ENCODE measurements at places on chromosomes 6 and 20. TPM values are rescaled to one million over a fixed set of nuclear protein-coding genes. Genes with fewer than 3 reads are reported as not detected.

Gene ULBP2
- not detected for total RNA-seq

- no peak overlapping the region for H3K27ac ChIP-seq
- no peak overlapping the region for H3K4me3 ChIP-seq
- no peaks in the 10 kb centered on the region for H3K4me1 ChIP-seq
Measured at GRCh38 chr6:85323435-85324040, 126.3 kb upstream of the NT5E start.

- DNase-seq: no peak
- H3K27me3 ChIP-seq: no peaks in the 10 kb centered on the region
- H3K4me1 ChIP-seq: peaks cover 30% of the 10 kb centered on the region
- H3K4me3 ChIP-seq: no peak overlapping the region
- H3K36me3 ChIP-seq: no peaks in the 10 kb centered on the region
Measured at GRCh38 chr6:36650848-36651478, 27.6 kb upstream of the CDKN1A start.

DNA sequence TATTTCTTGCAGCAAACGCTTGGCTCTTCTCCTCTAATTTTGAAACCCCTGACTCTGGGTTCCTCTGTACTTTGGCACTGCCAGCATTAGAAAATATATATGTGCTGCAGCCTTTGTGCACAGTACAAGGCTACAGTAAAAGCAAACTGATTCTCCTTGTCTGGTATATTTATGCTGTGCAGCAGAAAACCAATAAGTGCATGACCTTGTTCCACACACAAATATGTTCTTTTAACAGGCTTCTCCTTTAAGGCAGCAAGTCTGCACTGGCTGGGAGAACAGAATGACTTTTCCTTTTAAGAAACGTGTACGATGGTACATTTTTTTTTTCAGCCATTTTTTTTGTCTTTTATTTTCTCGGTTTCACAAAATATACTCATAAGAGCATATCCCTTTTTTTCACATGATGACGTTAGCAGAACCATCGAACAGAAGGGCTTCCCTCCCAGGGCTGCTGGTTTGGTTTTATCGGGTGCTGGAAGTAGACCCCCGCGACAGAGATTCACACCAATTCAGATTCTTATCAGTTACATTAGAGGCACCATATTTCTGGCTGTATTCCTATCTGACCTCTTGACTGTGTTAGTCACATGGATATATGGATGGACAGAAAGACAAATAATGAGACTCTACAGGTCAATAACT is 129.9 kb upstream of the ARID1B start:
- H3K36me3 ChIP-seq: no peaks in the 10 kb centered on the region
- H3K27me3 ChIP-seq: no peaks in the 10 kb centered on the region
- no peak overlapping the region for H3K4me3 ChIP-seq
- H3K27ac ChIP-seq: no peak overlapping the region
- no peak for DNase-seq

GRCh38 chr6:135052939-135053338 is 1.7 kb downstream of the HBS1L start:
- no peaks in the 10 kb centered on the region for H3K27me3 ChIP-seq
- H3K27ac ChIP-seq: no peak overlapping the region
- H3K36me3 ChIP-seq: peaks cover 3% of the 10 kb centered on the region
- H3K4me1 ChIP-seq: peaks cover 10% of the 10 kb centered on the region
- H3K4me3 ChIP-seq: peak overlapping the region; percentile 85

GRCh38 chr6:118597636-118598035 is 49.5 kb downstream of the PLN start:
- no peak overlapping the region for H3K27ac ChIP-seq
- H3K27me3 ChIP-seq: no peaks in the 10 kb centered on the region
- DNase-seq: no peak
- no peaks in the 10 kb centered on the region for H3K36me3 ChIP-seq
- no peaks in the 10 kb centered on the region for H3K4me1 ChIP-seq

DNA sequence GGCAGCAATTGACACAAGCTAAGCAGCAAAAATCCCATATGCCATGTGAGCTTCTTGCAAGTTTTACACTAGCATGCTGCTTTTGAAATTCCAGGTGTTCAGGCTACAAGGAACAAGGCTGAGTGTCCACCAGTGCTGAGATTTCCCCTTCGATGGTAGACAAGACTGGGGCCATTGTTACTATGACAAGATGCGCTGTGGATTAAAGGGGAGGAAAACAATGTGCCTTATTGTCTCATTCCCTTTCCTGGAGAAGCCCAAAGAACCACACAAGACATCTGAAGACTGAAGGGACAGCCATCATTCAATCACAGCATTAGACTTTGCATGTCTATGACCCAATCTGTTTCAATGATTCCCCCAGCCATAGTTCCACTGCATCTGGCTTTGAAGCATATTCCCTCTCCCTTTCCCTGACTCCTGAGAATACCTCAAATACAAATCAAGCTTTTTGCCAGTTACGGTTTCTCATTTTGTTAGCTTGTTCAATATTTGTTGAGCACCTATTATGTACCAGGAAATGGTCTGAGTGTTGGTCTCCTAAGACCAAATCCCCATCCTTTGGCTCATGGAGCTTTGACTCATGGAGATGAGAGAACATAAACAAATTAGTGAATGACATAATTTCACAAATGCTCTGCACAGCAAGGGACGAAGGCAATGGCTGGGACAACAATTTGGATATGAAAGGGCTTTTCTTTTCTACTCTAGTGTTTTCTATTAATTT is 23.4 kb upstream of the SCGN start:
- DNase-seq: peak; percentile 21
- H3K27ac ChIP-seq: no peak overlapping the region
- peaks cover 20% of the 10 kb centered on the region for H3K4me1 ChIP-seq
- no peak overlapping the region for H3K4me3 ChIP-seq
- H3K36me3 ChIP-seq: no peaks in the 10 kb centered on the region

Gene CCN6
- not detected for total RNA-seq

DNA sequence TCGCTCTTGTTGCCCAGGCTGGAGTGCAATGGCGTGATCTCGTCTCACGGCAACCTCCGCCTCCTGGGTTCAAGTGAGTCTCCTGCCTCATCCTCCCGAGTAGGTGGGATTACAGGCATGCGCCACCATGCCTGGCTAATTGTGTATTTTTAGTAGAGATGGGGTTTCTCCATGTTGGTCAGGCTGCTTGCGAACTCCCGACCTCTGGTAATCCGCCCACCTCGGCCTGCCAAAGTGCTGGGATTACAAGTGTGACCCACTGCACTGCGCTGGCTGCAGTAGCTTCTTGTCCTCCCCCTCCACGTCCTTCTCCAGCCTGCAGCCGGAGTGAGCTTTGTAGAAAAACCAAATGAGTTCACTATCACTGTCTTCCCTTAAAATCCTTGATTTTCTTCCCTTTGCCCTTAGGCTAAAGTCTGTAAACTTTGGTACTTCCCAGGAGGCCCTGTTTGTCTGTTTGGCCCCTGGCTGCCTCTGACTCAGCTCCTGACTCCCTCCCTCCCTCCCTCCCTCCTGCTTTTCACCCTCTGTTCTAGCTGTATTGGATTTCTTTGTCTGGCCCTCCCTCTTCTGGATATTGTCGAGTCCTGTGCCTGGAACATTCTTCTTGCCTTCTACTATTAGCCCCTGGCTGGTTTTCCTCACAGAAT is 12.9 kb downstream of the PARD6B start:
- H3K36me3 ChIP-seq: peaks cover 5% of the 10 kb centered on the region
- no peak overlapping the region for H3K4me3 ChIP-seq
- H3K4me1 ChIP-seq: peaks cover 46% of the 10 kb centered on the region
- peak; percentile 62 for DNase-seq

DNA sequence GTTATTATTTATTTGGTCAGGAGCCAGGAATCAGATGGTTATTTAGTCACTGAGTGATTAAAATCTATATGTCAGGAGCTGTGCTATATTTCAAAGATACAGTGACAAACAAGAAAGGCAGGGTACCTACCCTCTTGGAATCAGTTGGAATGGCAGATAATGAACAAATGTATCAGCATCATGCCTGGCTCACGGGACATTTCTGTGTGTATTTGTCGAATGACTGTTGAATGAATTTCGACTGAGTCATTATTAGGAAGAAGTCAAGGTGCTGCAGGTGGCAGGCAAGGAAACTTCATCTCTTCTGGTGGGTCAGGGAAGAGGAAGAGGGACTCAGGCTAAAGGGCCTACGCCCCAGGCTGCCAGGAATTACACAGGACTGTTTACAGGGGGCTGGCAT is 13.6 kb downstream of the PKIG start:
- no peaks in the 10 kb centered on the region for H3K36me3 ChIP-seq
- no peak overlapping the region for H3K27ac ChIP-seq
- DNase-seq: no peak
- H3K4me3 ChIP-seq: no peak overlapping the region
- no peaks in the 10 kb centered on the region for H3K27me3 ChIP-seq

DNA sequence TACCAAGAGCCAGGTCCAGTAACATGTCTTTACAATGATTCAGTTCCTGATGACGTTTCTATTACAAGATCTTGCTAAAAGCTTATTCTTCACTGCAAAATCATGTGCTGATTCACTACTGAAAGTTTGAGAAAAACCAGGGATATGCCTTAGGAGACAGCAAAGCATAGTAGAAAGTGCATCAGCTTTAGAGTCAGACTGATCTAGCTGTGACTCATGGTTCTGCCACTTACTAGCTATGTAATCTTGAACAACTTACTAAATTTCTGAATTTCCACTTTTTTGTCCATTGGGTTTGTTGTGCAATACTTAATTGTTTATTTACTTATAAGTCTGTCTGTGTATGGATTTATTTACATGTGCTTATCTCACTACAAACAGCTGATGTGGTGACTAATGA is 198.5 kb upstream of the RSPO3 start:
- no peaks in the 10 kb centered on the region for H3K36me3 ChIP-seq
- no peaks in the 10 kb centered on the region for H3K27me3 ChIP-seq
- no peaks in the 10 kb centered on the region for H3K4me1 ChIP-seq
- no peak for DNase-seq

Gene CTCFL
- total RNA-seq: 0.34 TPM

DNA sequence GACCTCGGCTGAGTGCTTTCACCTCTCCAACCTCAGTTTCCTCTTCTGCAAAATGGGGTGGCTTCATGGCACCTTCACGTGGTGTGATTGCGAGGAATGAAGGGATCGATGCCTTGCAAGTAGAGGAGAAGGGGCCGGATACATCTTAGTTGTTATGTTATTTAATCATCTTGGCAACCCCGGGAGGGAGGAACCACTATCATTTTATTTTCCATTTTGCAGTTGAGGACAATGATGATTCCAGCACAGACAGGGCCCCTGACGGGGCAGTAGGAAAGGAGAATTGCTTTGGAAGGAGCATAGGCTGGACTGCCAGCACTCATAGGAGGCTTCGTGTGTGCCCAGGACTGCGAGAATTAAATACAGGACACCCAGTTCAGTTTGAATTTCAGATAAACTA is 2.5 kb upstream of the PMEPA1 start:
- no peak overlapping the region for H3K4me3 ChIP-seq
- peaks cover 61% of the 10 kb centered on the region for H3K27me3 ChIP-seq
- DNase-seq: no peak
- no peaks in the 10 kb centered on the region for H3K36me3 ChIP-seq
- H3K27ac ChIP-seq: no peak overlapping the region
- peaks cover 9% of the 10 kb centered on the region for H3K4me1 ChIP-seq

- peaks cover 91% of the 10 kb centered on the region for H3K27me3 ChIP-seq
- H3K36me3 ChIP-seq: no peaks in the 10 kb centered on the region
- DNase-seq: peak; percentile 84
- no peaks in the 10 kb centered on the region for H3K4me1 ChIP-seq
- no peak overlapping the region for H3K27ac ChIP-seq
Measured at GRCh38 chr20:59525500-59526241, 78.7 kb upstream of the PHACTR3 start.

Gene LRRC73
- total RNA-seq: 0.37 TPM

GRCh38 chr6:54115966-54116365 is 4.7 kb downstream of the MLIP start:
- no peaks in the 10 kb centered on the region for H3K36me3 ChIP-seq
- no peak overlapping the region for H3K4me3 ChIP-seq
- DNase-seq: no peak
- no peaks in the 10 kb centered on the region for H3K27me3 ChIP-seq

DNA sequence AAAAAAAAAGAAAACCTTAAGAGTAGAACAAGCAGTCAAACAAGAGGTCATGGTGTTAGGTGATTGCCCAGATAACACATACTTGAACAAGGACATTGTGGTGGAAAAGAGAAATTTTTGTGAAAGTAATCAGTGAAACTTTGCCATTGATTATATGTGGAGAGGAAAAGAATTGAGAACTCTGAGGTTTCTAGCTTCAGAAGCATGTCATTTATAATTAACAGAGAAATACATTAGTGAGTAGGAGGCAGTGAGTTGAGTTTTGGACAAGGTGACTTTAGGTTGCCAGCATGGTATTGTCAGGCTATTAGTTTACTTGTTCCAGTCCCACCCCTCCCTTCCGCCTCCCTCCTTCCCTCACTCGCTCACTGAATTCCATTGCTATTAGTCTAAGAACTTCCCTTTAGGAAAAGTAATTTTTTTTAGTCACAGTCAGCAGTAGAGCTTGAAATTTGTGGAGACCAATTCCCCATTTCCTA is 17.2 kb downstream of the TAB2 start:
- H3K4me3 ChIP-seq: no peak overlapping the region
- H3K4me1 ChIP-seq: peaks cover 55% of the 10 kb centered on the region
- DNase-seq: no peak
- H3K27ac ChIP-seq: no peak overlapping the region

Gene C2
- 1.1 TPM for total RNA-seq

DNA sequence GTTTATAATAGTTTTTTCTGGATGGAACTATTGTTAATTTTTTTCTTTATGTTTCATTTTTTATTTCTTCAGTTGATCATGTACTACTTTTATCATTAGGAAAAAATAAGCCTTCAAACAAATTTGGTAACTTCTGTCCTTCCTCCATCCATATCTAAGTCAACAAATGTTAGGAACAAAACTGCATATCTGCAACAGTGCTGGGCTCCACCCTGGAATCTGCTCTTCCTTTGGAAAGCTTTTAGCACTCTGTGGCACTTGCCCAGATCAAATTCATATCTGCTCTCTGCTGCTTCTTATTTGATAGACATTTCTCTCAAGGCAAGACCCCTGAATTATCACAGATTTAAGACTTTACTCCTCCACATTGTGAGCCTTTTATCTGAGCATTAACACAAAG is 24.3 kb upstream of the GPR63 start:
- H3K36me3 ChIP-seq: no peaks in the 10 kb centered on the region
- DNase-seq: no peak
- no peak overlapping the region for H3K27ac ChIP-seq
- no peaks in the 10 kb centered on the region for H3K27me3 ChIP-seq
- H3K4me1 ChIP-seq: no peaks in the 10 kb centered on the region

DNA sequence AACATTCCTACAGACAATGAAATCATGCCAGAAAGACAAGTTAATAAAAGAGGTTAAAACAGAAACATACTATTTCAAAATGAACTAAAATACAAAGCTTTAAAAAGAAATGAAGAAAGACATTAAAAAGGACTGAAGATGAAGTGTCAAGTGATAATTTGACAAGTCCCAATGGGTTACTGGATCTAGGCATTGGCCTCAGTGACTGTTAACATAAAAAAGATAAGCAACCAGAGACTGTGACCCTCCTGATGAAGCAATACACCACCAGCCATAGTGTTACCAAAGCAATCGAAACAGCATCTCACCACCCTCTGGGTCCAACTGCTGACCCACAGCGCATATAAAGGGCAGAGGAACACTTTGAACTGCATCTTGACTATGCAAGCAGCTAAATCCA is 130.3 kb downstream of the FIG4 start:
- no peaks in the 10 kb centered on the region for H3K4me1 ChIP-seq
- H3K27ac ChIP-seq: no peak overlapping the region
- H3K4me3 ChIP-seq: no peak overlapping the region
- no peaks in the 10 kb centered on the region for H3K27me3 ChIP-seq

Gene PTCHD4
- 7.8 TPM for total RNA-seq

- no peak for DNase-seq
- no peaks in the 10 kb centered on the region for H3K36me3 ChIP-seq
- no peak overlapping the region for H3K27ac ChIP-seq
- no peaks in the 10 kb centered on the region for H3K4me1 ChIP-seq
- peaks cover under 1% of the 10 kb centered on the region for H3K27me3 ChIP-seq
Measured at GRCh38 chr20:62567246-62568044, 74.9 kb upstream of the SLCO4A1 start.
